Globus pallidus (tissue), 1 donor: ENCODE measurements at places on chromosomes 16 and 17.

DNA sequence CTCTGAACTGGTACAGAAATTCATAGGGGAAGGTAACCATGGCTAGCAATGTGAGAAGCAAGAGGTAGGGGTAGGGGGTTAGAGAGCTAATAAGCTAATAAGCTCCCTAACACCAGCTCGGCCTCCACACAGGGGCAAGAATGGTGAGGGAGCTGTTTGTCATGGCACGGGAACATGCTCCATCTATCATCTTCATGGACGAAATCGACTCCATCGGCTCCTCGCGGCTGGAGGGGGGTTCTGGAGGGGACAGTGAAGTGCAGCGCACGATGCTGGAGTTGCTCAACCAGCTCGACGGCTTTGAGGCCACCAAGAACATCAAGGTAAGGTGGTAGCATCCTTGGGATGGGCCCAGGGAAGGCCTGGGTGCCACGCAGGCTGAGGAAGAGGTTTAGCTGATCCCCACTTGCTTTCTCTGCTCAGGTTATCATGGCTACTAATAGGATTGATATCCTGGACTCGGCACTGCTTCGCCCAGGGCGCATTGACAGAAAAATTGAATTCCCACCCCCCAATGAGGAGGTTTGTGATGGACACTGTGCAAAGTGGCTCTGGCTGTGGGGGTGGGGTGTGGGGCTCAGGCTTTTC, 3.5 kb upstream of the FTSJ3 start:
- DNase-seq = no peak

GRCh38 chr17:39618246-39618913, 8.4 kb upstream of the PPP1R1B start:
- no peak for DNase-seq

DNA sequence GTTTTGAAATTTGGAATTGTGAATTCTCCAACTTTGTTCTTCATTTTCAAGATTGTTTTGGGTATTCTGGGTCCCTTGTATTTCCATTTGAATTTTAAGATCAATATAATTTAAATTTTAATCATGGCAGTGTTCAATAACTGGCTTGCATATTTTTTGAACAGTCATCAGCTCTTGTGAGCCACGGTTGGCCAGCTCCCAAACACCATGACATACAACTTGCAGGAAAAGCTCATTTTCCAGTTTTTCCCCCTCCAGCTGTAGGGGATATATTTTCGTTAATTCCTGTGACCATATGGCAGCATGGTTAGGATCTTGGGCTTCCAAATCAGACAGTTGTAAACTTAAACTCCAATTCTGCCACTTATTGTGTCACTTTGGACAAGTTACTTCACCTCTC, 690.1 kb downstream of the WWOX start:
- DNase-seq = no peak

DNA sequence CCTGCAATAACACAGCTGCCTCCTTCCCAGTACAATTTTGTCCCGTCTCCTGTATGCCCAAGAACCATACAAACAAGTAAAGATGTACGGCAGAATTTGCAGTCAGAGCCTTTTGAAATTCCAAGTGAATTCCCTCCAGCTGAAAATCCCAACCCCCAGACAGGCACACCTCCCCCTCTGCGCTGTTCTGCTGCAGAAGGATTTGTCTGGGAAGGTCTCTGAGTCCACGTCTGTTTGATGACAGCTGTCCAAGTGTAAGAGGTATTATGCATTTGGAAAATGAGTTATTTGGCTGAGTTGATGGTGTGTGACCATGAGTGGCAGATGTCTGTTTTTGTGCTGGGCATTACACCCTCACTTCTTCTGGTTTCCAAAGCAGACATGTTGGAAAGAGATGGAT, 104.9 kb upstream of the HS3ST4 start:
- DNase-seq = no peak

GRCh38 chr16:11976850-11977375, 379 bp downstream of the SNX29 start:
- no peak for DNase-seq

- no peak for DNase-seq
These were observed 36.8 kb downstream of the TMEM132E start for GRCh38 chr17:34616148-34616547.

DNA sequence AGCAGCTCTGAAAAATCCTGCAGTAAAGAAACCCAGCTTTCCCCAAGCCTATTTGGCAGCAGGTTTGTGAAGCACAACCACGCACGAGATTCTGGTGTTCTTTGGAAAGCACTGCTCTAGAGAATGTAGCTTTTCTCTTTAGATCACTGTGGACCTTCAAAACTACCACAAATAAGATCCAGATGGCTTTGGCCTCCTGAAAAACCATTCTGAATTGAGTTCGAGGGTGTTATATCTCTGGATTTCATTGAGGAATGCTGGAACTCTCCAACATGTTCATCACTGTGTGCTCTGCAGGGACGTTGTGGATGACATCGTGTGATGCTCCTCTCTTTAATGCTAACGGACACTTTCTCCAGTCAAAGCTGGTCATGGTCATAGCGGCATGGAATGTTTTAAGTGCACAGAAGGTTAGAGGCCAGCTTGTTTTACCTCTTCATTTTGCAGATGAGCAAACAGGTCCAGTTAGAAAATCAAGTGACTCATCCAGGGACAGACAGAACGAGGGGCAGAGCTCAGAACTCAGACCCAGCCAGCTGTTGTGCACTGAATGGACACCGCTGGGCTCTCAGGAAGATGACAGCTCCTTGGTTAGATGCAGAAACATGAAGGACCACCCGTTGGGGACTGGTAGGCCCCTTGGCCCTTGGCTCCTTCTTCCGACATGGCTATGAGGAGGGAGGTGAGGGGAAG, 37.2 kb downstream of the CCDC42 start:
- DNase-seq = no peak

GRCh38 chr17:79563237-79564013, 47.4 kb downstream of the RBFOX3 start:
- no peak for DNase-seq

GRCh38 chr17:32870027-32870670, 6.8 kb downstream of the MYO1D start:
- no peak for DNase-seq

- DNase-seq = no peak
These were observed at the start of gene LAT for GRCh38 chr16:28984619-28985135. LAT (plus strand) TSS chr16:28985052; CDS start chr16:28985418, 366 bp downstream.

DNA sequence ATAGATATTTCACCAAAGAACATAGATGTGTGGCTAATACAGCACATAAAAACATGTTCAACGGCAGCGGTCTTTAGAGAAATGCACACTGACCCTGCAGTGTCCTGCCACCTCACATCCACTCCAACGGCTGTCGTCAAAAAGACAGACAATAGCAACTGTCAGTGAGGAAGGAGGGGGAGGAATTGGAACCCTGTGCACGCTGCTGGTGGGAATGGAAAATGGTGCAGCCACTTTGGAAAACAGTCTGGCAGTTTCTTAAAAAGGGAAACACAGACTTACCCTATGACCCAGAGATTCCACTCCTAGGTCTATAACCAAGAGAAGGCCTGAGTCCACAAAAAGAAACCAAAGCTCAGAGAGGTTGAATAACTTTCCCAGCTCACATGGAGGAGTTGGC, 7.7 kb downstream of the CEP295NL start:
- DNase-seq = peak; percentile 78
